ENCODE measurements at places on chromosomes 6 and 20.

GRCh38 chr6:117389227-117390057, 36.3 kb downstream of the ROS1 start:
- no peak for DNase-seq

- no peak for DNase-seq
Observed at GRCh38 chr6:152071843-152072242, 264.4 kb downstream of the ESR1 start.

DNA sequence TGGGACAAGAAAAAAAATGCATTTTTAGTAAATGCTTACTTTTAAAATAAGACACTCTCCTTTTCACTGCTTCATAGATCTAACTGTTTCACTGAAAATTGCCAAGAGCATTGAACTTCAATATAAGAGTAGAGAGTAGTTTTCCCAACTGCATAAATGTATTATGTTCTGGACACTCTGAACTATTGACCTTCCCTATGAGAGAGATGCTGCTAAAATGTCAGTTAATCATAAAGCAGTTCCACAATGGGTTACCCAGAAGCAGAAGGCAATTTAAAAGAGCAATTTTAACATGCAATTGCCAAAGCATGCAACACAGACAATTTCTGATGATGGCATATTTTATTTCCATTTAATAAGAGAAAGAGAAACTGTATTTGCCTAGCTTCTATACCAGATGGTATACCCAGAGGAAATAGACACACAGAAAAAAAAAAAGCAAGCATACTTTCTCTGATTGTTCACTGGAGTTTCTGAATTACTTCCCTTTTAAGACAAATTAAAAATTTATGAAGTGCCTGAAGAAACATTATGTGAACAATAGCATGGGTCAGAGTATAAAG, 279.1 kb upstream of the THEMIS start:
- DNase-seq: no peak

DNA sequence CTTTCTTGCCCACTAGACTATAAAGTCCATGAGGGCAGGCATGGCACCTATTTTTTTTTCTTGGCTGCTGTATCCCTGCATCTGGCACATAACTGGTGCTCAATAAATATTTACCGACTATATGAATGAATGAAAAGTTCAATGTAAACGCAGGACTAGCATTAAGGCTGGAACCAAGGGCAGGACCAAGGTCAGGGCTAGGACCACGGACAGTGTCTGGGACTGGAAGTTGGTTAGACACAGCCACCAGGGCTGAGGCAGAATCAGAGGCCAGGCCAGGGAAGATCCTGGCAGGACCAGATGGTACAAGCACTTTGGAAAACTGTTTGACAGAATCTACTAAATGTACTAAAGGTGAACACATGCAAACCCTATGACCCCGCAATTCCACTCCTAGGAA, 3.7 kb downstream of the TNXB start:
- DNase-seq: no peak

GRCh38 chr20:17391127-17391771, 139.9 kb downstream of the BFSP1 start:
- DNase-seq: no peak

DNA sequence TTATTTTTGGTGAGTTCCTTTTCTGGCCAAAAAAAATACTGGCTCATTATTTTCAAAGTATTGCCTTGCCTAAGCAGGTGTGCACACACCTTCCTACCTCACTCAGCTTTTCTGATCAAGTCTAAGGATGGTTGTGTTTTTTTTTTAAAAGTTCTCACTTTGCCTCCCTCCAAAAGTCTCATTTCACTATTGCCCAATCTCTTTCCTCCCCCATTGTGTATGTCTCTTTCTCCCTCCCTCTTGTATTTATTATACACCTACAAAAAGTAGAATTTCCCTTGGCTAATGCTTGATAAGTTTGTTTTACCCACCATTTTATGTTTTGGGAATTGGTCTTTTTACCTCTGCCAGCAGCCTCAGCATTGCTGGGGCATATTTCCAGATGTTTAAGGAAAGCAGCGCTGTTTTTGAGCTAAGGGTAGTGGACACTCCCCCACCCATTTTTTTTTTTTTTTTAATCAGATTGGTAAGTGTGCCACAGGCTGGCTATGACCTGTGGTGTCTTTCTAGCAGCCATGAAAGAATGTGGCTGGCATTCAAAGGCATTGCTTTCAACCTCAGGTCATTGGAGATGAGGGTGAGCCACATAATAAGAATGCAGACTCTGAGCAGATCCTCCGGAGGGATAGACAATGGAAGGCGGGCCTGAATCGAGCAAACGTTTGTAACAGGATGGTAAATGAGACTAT, 668.6 kb downstream of the UTRN start:
- DNase-seq: no peak

DNA sequence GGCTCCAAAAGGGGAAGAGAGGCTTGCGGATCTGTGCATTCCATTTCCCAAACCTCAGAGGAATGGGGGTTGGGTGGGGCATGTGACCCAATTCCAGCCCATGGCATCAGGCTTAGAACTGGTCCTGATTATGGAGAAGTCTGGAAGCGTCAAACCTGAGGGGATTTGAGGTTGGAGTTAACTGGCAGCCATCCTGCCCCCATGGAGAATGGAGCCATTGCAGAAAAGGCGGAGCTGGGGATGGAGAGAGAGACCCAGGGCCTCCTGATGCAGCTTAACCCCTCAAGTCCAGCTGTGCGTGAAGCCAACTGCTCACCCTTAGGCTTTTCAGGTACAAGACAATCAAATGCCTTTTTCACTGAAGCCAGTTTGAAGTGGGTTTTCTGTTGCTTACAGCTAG, 9.9 kb upstream of the SDCBP2 start:
- no peak for DNase-seq

All from posterior cingulate gyrus (tissue), 11 donors.